ENCODE measurements at places on chromosomes 1 and 21.

DNA sequence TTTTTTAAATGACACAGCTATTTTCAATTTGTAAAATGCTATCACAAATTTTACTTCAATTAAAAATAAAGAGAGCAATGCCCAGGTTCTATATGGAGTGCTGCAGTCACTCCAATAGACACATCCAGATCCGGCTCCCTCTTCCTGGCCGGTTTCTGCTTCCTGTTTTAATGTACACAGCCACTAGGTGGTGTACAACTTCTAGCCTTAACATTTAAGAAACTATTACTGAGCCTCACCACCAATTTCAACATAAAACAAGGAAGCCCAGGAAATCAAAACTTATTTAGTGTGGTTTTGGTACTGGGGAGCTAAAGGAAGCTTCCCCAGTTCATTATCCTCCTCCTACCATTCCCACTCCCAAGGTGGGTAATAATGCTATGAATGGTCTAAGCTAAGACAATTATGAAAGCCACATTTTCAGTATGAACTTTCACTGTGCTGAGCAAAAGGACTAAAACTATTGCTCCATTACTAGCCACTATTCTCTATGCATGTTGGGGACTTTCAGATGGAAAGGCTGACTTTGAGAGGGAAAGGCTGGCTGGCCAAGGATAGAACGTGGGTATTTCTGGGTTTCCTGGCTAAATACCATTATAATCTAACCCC is 25.5 kb upstream of the MTMR11 start:
- DNase-seq, result peak; percentile 50

- no peak for DNase-seq
Measured at GRCh38 chr1:45958317-45958716, 154.9 kb downstream of the MAST2 start.

DNA sequence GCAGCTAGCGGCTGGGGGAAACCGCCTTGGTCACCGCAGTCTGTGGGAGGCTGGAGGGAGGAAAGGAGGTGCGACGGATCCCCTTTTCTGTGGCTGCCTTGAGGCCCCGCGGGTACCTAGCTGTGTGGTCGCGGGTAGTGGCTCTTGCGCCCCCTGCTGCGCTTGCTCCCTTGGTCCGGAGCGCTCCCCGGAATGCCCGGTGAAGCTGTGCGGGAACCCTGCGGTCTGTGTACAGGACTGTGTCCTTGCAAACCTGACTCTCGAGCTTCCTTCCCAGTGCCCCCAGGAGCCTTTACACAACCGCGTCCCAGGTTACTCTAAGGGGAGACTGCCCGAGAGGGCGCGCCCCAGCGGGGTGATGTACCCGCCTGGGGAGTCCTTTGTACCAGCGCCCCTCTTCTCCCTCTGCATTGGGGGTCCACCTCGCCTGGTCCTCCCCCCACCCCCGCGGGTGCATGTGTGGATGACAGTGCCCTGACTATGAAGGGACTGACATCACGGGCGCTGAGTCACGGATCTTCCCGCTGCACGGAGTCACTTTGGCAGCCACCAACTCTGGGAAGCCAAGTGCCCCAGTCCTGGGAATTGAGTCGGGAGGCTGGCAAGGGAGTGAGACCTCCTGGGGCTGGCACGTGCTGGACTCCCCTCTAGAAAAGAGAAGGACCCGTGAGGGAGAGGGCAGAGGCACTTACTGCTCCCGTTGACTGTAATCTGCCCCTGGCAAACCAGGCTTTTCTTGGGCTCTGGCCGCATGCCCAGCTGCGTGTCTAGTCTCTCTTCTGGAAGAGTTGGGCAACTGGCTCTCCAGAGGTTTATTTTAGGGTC is 816 bp downstream of the IL6R start:
- peak; percentile 52 for DNase-seq

- DNase-seq, result no peak
Measured at GRCh38 chr1:145918992-145919939, 749 bp upstream of the PEX11B start.

- DNase-seq, result no peak
Measured at GRCh38 chr1:146016891-146017290, 4.6 kb downstream of the HJV start.

DNA sequence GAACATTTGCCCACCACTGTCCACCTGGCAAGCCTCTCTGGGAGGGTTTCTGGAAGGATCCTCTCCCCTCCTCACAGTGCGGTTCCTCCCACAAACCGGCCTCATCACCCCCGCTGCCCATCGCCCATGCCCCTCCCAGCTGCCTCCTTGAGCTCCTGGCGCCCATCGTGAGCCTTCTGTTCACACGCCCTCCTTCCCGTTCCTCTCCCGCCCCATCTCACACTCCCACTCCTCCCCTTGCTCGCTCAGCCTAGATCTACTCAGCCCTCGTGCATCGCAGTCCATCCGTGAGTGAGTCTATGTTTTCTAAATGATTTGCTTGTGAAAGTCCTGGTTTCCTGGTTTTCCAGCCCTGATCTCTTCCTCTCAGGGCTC is 119.1 kb upstream of the C1orf174 start:
- DNase-seq, result no peak

DNA sequence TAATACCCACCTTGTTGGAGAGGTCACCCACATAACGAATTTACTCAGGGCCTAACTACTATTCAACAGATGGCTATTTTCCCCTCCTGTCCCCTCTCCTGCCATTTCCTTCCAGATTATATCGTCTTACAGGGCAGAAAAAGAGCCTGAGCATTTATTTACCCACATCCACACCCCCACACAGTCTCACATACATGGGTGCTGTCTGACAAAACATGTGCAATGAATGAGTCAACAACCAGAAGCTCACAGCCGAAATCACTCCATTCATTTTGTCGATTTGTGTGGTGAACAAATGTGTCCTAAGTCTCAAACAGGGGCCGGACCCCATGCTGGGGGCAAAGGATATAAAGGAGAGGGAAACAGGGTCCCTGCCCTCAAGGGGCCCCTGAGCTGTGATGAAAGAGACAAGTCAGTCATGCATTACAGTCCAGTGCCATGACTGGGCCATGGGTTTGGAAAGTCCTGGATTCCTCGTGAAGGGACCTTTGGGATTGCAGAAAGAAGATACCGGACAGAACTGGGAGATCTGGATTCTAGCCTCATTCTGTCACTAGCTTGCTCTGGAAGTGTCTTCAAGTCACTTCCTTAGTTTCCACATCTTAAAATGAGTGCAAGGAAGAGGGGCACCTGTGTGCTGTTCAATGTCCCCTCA is 16.4 kb upstream of the ZNF683 start:
- DNase-seq, result no peak

DNA sequence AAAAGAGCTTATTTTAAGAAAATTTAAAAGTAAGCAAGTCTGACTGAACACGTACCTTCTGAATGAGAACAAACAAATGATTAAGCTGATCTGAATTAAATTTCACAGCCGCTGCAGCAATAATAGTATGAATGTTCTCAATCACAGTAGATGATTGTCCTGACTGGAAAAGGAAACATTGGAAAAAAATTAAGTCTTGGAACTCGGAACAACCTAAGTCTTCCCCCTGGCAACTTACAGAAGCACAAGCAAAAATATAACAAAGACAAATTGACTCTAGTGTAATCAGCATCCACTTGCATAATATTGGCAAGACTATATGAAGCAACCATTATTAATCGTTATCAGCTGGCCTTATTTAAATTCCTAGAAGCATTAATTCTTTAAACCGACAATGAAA is 60.5 kb downstream of the USP24 start:
- no peak for DNase-seq

DNA sequence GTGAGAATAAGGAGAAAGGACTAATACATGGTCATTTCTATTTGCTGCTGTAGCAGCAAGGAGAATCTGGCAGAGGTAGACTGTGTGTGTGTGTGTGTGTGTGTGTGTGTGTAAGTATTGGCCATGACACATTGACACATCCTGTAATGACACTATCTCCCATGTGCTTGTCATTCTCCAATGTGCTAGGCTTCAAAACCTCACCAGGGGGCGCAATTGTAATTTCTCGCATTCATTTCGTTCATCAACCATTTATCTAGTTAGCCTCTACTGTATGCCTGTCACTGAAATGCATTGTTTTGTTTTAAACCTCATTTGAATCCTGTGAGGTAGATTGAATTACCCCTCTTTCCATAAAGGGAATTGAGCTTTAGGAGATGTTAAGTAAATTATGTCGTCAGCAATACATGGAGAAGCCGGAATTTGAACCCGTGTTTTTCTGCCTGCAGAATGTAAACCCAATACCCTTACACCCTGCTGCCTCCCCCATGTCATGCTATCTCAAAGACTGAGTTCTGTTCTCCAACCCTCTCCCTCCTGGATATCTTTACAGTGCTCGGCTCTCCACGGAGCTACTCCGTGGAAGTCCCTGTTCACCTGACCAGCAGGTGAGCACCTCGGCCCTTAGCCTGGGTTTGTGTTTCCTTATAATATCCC is 100.8 kb downstream of the UCK2 start:
- DNase-seq, result no peak

GRCh38 chr1:78501203-78501602 is 10.4 kb downstream of the PTGFR start:
- DNase-seq, result no peak

DNA sequence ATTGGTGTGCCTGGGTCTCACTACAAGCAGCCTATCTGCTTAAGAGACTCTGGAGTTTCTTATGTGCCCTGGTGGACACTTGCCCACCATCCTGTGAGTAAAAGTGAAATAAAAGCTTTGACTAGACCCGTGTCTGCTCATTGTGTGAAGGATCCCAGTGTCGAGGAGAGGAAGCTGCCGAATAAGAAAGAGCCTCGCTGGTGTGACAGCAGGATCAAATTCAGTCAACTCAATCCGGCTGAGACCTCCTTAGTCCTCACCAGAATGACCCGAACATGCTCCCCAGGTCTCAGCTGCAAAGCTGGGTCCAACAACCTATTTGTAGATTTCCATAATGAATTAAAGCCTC is 14.8 kb downstream of the CD2 start:
- DNase-seq, result no peak

DNA sequence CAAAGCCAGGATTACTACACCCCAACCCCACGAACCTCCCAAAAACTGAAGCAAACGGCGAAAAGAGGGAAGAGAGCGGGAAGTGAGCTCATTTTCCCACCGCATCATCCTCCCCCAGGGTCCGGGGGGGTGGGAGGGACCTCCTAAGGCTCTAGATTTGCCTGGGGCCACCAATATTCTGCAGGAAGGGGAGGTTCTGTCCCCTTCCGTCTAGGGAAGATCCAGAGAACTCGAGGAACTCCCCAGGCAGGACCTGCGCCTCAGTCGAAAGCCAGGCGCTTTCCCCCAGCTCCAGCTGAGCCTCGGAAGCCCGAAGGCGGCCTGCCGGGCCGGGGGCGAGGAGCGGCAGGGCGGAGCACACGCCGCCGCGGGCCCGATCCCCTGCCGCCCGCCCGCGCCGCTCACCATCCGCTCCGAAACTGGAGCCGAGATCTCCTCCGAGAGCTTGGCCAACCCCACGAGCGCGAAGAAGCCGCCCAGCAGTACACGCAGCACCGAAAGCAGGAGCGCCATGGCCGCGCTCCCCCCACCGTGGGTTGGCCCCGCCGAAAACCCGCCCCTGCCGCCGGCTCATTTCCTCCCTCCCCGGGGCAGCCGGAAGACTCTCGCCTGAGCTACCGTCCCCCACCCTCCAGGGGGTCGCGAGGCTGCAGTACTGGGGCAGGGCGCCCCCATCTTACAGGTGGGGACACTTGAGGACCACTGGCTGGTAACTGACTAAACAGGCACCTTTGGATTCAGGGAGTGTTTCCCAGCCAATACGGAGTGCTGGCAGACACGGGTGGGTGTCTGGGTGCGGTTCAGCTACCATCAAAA is at the start of gene TMEM35B:
Gene TMEM35B, minus strand, starts transcription at position 555 of the 816 bp plus-strand sequence. Its CDS starts 42 bp downstream, at position 513.
- no peak for DNase-seq

DNA sequence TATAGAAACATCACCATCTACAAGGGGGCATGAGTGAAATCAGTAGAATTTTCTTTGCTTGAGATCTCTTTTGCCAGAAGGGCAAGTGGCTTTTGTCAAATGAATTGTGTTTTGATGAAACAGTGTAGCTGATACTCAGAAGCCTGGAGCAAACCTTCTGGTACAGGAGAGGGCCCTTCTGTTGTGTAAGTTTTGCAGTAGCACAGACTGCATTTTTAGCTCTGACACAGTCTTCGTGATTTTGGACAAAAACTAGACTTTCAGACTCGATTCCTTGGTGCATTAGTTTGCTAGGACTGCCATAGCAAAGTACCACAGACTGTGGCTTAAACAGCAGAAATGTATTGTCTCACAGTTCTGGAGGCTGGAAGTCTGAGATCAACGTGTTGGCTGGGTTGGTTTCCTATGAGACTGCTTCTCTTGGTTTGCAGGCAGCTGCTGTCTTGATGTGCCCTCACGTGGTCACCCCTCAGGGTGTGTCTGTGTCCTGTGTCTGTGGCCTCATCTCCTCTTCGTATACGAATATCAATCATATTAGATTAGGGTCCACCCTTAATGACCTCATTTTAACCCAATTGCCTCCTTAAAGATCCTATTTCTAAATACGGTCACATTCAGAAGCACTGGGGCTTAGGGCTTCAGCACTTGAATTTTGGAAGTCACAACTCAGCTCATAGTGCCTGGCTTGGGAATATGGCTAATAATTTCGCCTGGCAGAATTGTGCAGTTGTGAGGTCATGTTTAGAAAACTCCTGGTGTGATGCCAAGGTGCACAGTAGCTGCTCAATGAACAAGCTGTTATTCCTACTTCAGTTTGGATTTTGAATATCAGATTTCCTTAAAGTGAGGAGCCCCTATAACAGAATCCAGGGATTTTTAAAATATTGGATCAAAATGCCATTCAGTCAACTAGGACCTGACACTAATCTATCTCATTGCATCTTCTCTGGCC is 21.2 kb upstream of the DISC1 start:
- DNase-seq, result no peak

GRCh38 chr1:13469343-13469742 is 44.5 kb downstream of the LRRC38 start:
- no peak for DNase-seq

DNA sequence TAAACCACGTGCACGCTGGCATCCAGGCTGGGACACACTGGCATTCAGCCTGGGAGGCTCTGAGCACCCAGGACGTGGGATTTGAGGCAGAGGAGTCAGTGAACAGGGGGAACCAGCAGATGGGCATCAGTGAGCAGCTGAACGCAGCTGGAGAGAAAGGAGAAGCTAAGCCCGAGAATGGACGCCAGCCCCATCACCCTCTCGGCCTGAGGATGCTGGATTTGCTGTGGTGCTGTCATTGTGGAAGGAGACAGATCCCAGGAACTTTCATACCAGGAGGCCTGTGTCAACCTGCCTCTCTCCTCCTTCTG is 132.8 kb downstream of the PGBD5 start:
- no peak for DNase-seq

GRCh38 chr1:35577071-35577998 is 4.2 kb downstream of the TFAP2E start:
- DNase-seq, result no peak

- no peak for DNase-seq
Measured at GRCh38 chr1:80064524-80064923, 1058.0 kb upstream of the ADGRL4 start.
